ENCODE measurements at places on chromosomes 1 and 21. TPM values are rescaled to one million over a fixed set of nuclear protein-coding genes. Genes with fewer than 3 reads are reported as not detected.

TNNT2 gene
- total RNA-seq, result 0.90 TPM

NUDT4B gene
- total RNA-seq, result not detected

KRTAP23-1 gene
- total RNA-seq, result not detected

MYOG gene
- total RNA-seq, result not detected

AGO1 gene
- 60.3 TPM for total RNA-seq

KIF14 gene
- 39.7 TPM for total RNA-seq

C1orf74 gene
- total RNA-seq, result 5.0 TPM

APOBEC4 gene
- total RNA-seq, result not detected

ATP1A2 gene
- total RNA-seq, result not detected

CELA2B gene
- total RNA-seq, result not detected

DRAM2 gene
- 23.7 TPM for total RNA-seq

ADAM30 gene
- not detected for total RNA-seq

KIRREL1 gene
- 187 TPM for total RNA-seq

GBP2 gene
- 4.4 TPM for total RNA-seq

SLC30A2 gene
- not detected for total RNA-seq

BRINP3 gene
- 0.76 TPM for total RNA-seq

C1QA gene
- not detected for total RNA-seq

LRRC8C gene
- 6.9 TPM for total RNA-seq

S100A7A gene
- total RNA-seq, result not detected

HUNK gene
- 1.9 TPM for total RNA-seq

IFNLR1 gene
- total RNA-seq, result 1.4 TPM

BCAN gene
- not detected for total RNA-seq

RIMS3 gene
- total RNA-seq, result 9.9 TPM

GREM2 gene
- total RNA-seq, result not detected

ERRFI1 gene
- 36.2 TPM for total RNA-seq

PTPRC gene
- total RNA-seq, result not detected

UBE2G2 gene
- 212 TPM for total RNA-seq

NUP210L gene
- total RNA-seq, result 0.04 TPM

VTCN1 gene
- not detected for total RNA-seq

LRRC71 gene
- total RNA-seq, result not detected

SLAMF1 gene
- 2.2 TPM for total RNA-seq

SMCP gene
- not detected for total RNA-seq
